ENCODE measurements at places on chromosomes 12 and 14.
A peak's percentile ranks its signal among the peaks of the same experiment; 100 is the strongest.

DNA sequence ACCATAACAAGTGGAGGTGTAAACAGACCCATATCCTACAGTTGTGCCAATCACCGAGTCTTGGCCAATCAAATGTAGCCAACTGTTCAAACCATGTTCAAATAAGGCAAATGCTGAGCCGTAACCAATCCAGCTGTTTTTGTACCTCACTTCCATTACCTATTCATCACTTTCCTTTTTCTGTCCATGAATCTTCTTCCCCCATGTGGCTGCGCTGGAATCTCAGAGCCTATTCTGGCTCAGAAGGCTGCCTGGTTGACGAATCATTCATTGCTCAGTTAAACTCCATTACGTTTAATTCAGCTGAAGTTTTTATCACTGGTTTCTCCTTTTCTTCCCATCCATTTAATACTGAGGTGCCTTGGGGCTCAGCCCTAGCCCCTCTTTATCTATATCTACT is 71.1 kb downstream of the TBC1D30 start:
- no peak for DNase-seq

- DNase-seq: no peak
Observed at GRCh38 chr12:174124-174523, 39.8 kb downstream of the SLC6A12 start.

- no peak for DNase-seq
Observed at GRCh38 chr12:9235519-9235918, 27.3 kb upstream of the PZP start.

DNA sequence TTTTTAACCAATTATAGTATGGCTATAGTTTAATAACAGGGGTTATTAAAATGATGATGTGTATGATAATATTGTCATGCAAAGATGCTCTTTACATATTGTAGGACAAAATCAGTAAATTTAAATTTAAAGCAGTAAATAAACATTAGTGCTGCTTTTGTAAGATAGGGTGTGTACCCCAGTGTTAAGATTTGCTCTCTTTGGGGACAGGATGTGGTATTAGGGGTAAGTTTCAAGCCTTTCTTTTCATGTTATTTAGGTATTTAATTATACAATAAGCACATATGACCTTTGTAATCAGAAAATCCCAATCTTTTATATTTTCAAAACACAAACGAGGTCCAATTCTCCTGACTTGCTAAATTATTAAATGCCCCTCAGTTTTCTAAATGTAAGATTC is 39.7 kb upstream of the RPH3A start:
- DNase-seq: no peak

DNA sequence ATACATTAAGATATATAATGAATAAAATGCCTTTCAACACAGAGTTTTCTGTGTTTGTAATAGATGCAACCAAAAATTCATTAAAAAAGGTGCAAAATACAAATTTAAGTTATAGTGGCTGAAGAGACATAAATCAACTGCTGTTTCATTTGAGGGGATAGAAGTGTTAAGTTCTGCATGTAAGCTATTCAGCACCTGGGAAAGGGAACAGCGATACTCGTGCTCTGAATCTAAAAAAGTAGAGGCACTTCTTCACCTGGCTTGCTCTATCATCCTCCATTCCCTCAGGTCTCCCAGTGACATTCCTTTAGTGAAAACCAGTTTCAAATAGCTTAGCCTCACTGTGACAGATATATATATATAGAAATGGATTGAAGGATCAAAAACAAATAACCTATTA is 222.6 kb downstream of the ACSS3 start:
- DNase-seq: no peak

GRCh38 chr14:95233702-95234241 is 76.4 kb upstream of the DICER1 start:
- DNase-seq: peak; percentile 24

DNA sequence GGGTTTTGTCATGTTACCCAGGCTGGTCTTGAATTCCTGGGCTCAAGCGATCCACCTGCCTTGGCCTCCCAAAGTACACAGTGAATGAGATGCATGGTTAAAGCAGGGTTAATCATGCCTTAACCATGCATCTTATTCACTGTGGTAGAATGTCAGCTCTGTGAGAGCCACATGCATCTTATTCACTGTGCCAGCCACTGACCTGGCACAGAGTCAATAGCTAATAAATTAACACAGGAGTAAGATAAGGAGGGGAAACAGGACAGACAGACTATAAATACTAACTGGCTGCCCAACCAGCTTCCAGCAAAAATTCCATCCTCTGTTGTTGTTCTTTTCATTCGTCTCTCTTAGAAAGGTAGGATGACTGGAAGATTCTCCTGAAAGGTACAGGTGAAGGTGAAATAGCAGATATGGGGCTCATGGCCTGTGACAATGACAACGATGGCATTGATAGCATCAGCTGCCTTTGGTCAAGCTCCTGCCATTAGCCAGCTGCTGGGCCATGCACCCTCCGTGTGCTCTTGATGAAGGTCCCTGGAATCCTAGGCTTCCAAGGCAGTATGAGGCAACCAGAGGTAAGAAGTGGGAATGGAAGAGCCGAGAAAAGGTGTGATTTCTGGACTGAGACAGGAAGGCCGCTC is 76.6 kb downstream of the ZNF664 start:
- no peak for DNase-seq

GRCh38 chr14:66403183-66403582 is 83.0 kb upstream of the CCDC196 start:
- peak; percentile 8 for DNase-seq

DNA sequence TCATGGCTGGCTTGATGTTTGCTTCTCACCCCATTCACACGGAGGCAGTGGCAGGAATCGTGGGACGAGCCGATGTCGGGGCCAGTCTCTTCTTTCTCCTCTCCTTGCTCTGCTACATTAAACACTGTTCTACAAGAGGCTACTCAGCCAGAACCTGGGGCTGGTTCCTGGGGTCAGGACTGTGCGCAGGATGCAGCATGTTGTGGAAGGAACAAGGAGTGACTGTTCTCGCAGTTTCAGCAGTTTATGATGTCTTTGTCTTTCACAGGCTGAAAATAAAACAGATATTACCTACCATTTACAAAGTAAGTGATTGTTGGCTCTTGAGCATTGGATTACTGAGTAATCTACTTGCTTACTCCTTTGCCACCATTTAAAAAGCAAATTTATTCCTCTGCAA is 170.6 kb downstream of the TMTC2 start:
- no peak for DNase-seq

Data from B cell (primary cell).